ENCODE measurements at places on chromosomes 7 and 10.

- DNase-seq, result peak; percentile 14
These were observed 814 bp downstream of the RUFY2 start for GRCh38 chr10:68406111-68406814.

GRCh38 chr10:48697091-48697490 lies 12.4 kb downstream of the WDFY4 start:
- no peak for DNase-seq

DNA sequence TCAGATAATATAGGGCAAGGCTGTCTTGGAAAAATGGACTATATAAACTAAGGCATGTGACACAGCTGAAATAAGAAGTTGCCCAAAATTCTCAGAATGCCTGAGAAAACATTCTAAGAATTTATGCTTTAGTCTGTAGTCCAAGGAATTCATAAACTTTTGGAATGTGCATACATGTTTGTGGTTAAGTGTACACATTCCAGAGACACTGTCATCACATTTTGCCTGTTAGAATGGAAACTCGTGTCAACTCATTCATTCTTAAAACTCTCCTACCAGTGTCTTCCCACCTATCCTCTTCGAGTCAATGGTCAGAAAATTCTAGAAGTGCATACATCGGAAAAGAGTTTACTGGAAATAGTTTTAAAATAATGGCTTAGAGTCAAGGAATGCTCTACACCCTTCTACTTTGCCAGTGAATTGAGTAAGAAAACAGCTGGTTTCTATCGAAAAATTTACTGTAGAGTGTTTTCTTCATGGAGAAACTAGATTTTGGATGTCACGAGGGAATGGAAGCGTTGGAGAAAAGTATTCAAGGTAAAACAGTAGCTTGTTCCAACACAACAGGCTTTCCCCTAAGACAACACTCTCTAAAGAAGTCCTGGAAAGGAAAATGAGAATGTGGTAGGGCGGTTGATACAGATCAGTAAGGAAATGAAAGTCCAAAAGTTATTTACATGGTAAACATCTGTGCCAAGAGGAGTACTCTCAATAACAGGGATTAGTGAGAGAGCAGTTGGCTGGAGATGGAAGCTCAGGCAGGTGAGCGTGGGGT lies 1177.6 kb upstream of the C7orf33 start:
- no peak for DNase-seq

- DNase-seq, result no peak
These were observed 39.4 kb downstream of the BAMBI start for GRCh38 chr10:28716748-28717147.

DNA sequence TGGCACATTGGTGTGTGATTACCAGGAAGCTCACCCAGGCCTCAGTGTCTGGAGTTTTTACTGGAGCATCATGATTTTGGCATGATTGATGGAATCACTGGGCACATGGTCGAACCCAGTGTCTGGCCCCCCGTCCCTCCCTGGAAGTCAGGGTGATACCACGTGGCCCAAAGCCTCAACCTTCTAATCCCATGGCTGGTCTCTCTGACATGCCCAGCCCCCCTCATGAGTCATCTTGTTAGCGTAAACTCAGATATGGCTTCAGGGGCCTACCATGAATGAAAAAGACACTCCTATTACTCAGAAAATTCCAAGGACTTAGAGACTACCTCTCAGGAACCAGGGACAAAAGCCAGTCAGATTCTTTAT lies 109.3 kb downstream of the GRK5 start:
- DNase-seq, result no peak

DNA sequence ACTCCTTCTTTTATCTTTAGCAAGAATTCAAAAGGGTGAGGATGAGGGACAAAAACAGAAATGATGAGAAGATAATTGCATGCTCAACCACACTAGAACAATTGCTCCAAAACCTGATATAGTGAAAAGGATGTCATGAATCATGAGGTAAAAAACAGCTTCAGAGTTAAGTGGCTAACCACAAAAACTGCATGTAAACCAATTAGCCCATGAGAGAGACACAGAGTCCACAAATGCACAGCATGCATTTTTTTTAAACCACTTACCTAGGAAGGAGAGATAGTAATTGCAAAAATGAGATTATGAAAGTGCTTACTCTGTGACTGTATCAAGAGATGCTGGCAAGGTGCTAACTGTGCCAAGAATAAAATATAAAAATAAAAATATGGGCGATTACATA lies 132.9 kb downstream of the MBL2 start:
- no peak for DNase-seq

GRCh38 chr10:106175760-106176377 lies 988.6 kb downstream of the SORCS1 start:
- no peak for DNase-seq

DNA sequence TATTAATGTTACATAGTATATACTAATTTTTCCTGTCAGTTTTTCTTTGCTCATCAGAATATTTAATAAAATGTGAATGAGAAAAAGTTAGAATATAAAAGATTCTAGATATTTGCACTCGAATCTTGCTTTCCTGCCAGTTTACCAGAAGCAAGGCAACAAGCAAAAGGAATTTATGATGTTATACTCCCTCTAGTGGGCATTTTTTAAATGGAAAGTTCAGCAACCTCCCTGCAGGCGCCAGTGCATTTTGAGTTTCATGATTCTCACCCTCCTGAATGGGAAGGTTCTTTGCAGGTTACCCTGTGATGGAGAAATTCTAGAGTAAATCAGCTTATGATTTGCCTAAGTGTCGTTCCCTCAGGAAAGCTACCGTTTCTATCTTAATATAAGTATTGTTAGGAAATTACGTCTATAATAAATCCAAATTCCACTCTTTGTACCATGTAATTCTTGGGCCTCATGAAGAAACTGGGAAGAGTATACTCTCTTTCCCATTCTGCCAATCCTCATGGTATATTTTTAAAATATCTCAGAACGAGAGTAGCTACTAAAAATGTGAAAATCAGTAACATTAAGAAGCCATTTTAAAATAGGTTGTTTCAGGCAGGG lies 350.0 kb downstream of the CRPPA start:
- no peak for DNase-seq

DNA sequence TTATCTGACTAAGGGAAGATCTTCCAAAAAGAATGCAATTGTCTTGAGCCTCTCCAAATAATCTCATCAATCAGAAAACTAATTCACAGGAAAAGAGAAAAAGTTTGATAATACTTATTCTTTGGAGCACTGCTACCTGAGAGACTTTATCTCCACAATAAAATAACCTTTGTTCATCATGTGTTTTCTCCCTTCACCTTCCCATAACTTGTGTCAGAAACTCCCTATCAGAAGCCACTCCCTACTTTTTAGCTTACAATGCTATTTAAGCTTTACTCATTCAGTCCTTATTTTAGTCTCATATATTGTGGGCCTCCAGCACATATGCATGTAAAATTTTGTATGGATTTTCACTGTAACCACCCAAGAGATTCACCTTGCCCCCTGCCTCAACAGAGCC lies 998 bp downstream of the CYP3A43 start:
- DNase-seq, result no peak

- no peak for DNase-seq
These were observed 67.3 kb upstream of the SHH start for GRCh38 chr7:155879592-155879991.

DNA sequence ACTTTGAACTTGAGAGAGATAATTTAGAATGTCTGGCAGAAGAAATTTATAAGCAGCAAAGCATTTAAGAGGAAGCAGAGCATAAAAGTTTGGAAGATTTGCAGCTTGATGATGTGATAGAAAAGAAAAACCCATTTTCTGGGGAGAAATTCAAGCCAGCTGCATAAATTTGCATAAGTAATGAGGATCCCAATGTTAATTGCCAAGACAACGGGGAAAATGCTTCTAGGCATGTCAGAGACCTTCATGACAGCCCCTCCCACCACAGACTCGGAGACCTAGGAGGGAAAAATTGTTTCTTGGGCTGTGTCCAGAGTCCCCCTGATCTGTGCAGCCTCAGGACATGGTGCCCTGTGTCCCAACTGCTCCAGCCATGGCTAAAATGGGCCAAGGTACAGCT lies 263.6 kb upstream of the POT1 start:
- no peak for DNase-seq

DNA sequence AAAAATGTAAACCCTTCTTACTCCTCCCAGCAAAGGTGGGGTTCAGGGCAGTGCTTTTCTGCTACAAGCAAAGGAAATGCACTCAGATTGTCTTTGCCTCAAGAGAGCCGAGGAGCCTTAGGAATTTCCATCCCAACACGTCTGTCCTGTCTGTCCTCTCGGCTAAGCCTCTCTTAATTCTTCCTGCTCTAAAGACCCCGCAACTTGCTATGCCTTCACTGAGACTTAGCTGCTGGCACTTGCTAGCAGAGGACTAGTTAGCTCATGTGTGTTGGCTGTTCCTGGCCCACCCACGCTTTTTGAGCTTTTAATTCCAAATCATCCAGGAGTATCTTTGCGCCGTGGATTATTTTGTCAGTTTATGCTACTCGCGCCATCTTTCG lies 481 bp upstream of the NPM3 start:
- no peak for DNase-seq

GRCh38 chr7:87404674-87405073 lies 59.2 kb downstream of the CROT start:
- no peak for DNase-seq

DNA sequence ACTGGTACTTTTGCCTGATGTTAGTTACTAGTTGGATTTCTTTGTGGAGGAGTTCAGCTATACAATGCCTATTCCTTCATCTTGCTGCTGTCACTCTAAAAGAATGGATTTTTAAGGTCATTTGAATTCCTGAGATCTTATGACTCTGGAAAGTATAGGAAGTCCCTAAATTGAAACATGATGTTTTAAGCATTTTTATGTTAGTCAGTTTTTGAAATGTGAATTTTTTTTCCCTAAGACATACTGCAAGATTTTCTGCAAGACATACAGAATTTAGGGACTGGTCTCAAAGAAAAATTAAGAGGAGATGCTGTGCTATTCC lies 355.8 kb downstream of the SUGCT start:
- DNase-seq, result no peak

- no peak for DNase-seq
These were observed 179.3 kb upstream of the FZD8 start for GRCh38 chr10:35821339-35821911.

DNA sequence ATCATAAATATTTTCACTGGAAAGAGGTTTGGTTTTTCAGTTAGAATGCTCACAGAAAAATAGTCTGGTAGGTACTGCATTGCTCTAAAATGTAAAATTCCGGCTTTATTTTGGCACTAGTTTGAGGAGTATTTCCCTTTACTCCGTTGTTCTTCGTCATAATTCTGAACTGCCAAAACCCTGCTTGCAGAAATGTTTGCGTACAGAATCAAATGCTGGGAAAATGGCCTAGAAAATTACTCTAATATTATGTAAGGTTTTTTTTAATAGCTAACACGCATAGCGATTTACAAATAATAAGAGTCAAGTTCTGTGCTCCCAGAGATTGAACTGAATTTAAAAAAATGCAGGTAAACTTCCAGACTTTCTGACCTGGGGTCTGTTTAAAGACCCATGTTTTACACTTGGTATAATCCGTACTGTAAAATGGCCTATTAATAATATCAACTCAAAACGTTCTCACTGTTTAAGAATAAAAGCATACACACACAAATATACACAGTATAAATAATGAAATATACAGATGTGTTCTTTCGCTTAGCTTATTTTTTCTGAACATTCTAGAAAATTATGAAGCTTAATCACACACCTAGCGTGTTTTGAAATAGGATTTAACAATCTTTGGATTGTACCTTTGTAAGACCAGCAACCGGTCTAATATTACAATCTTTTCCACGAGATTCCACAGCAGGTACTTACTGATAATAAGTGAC lies 23.5 kb upstream of the ANLN start:
- DNase-seq, result no peak

DNA sequence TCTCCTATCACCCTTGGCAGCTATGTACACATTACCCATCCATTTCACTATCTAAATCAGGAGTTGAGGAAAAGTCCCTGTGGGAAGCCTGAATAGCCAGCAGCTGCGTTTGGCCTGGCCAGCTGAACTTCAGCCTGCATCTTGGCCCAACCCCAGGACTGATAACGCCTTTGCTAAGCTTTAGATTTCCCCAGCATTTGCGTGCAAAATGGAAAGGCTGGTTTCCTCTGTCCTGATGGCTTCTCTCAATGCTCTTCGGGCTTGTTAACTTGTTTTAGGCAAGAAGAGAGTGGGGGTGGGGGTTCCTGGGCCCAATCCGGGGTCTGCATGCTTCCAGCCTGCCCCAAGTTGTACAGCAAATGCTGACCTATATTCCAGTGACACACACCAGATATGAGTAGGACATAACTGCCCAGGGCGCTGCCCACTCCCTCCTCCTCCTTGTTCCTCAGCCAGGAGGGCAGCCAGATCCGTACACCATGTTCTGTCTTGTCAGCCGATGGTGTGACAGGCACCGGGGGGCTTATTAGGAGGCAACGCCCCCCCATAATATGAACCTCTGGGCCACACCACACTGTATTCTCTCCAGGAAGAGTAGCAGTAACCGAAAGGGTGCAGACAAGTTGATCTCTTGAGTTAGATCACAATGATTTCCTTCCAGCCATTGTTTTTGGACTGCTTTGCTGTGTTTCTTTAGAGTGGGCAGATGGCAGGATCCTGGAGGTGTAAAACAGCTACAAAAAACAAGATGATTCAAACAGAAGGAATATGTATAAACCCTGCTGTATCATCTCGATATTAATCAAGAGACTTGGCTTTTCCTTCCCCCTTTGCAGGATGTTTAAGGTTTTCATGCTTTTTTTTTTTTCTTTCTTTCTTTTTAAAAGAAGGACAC lies 339.0 kb downstream of the RNLS start:
- DNase-seq, result no peak

DNA sequence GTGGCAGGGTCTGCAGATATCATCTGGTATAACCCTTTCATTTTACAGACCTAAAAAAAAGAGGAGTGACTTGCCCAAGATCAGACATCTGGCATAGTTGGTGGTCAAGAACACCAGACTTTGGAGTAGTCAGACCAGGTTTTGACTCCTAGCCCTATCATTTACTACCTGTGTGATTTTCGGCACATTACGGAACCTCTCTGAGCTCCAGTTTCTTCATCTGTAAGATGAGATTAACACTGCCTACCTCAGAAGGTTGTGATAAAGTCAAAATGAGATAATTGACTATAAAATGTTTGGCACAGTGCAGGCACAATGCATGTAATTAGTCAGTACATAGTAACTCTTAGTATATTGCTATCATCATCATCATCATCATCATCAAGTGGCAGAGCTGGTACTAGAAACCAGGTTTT lies 1.2 kb downstream of the STRIP2 start:
- DNase-seq, result no peak

- no peak for DNase-seq
These were observed 8.7 kb downstream of the CPXM2 start for GRCh38 chr10:123882681-123883445.

GRCh38 chr10:94578790-94579189 lies 33.2 kb downstream of the HELLS start:
- no peak for DNase-seq

DNA sequence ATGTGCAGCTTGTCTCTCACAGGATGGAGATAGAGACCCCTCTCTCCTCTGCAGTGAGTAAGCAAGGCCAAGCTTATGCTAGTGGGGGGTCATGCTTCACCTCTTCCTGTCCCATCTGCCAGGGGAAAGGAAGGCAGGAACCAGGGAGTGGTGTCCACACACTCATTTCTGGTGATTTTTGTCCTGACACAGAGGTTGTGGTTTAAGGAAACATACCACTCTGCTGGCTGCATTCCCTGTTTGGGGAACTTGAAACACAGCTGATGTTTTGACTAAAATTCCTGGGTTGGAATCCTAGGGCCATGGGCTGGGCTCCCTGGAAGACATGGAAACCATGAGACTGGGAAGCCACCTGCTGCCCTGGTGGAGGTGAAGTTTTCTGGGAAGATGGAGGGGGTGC lies 21.4 kb downstream of the C10orf120 start:
- no peak for DNase-seq

- DNase-seq, result no peak
These were observed 49.8 kb downstream of the SHOC2 start for GRCh38 chr10:110969183-110969582.

All from stimulated activated CD4-positive, alpha-beta T cell treated with anti-CD3 and anti-CD28 coated beads, TNF-alpha, amount 100 ng/mL, for 48 hours (primary cell).